ENCODE measurements at places on chromosomes 13 and 19. TPM values are rescaled to one million over a fixed set of nuclear protein-coding genes. Genes with fewer than 3 reads are reported as not detected.

UTP14C gene
- 21.9 TPM for total RNA-seq

S1PR4 gene
- 0.82 TPM for total RNA-seq

PRKCG gene
- not detected for total RNA-seq

KLK8 gene
- total RNA-seq: not detected

FFAR3 gene
- not detected for total RNA-seq

PTGER1 gene
- total RNA-seq: 1.2 TPM

PLK5 gene
- not detected for total RNA-seq

COQ8B gene
- 49.2 TPM for total RNA-seq
